T-helper 1 cell treated with Interleukin-12 subunit alpha and Interleukin-12 subunit beta and Interleukin-4 antibody, amounts not matched to agents 30 ng/mL and 1 ng/mL, for 36 hours (primary cell): ENCODE measurements at places on chromosomes 13 and 19. TPM values are rescaled to one million over a fixed set of nuclear protein-coding genes. Genes with fewer than 3 reads are reported as not detected.

Gene DCLK1
- not detected in 2 replicates for total RNA-seq

Gene APOE
- total RNA-seq: 0.37 and 0.39 TPM in 2 replicates

Gene PSG7
- total RNA-seq: not detected in 2 replicates

Gene OR4F17
- not detected in 2 replicates for total RNA-seq

Gene SLC25A41
- total RNA-seq: 0.32 and 0.44 TPM in 2 replicates

Gene PRR19
- total RNA-seq: 0.51 and 0.76 TPM in 2 replicates

Gene ZNF540
- 0.44 and 0.93 TPM in 2 replicates for total RNA-seq

Gene CCDC122
- total RNA-seq: 1.3 and 1.5 TPM in 2 replicates

Gene ZNF628
- 6.3 and 8.9 TPM in 2 replicates for total RNA-seq

Gene HS6ST3
- not detected in 2 replicates for total RNA-seq

Gene PRR22
- total RNA-seq: 5.0 and 5.3 TPM in 2 replicates

Gene TJP3
- 1.3 and 1.5 TPM in 2 replicates for total RNA-seq
